ENCODE measurements at places on chromosomes 12 and 14.

- DNase-seq, result no peak
Measured at GRCh38 chr14:102103062-102103695, 16.3 kb upstream of the HSP90AA1 start.

GRCh38 chr14:86540636-86541247 is 1010.8 kb downstream of the FLRT2 start:
- DNase-seq, result no peak

- DNase-seq, result no peak
Measured at GRCh38 chr12:54870617-54871016, 16.3 kb downstream of the MUCL1 start.

- DNase-seq, result no peak
Measured at GRCh38 chr12:125403843-125404242, 338.6 kb downstream of the AACS start.

GRCh38 chr12:5335069-5335468 is 96.8 kb upstream of the NTF3 start:
- DNase-seq, result no peak

- DNase-seq, result no peak
Measured at GRCh38 chr12:128702371-128702770, 121.4 kb downstream of the SLC15A4 start.

- DNase-seq, result no peak
Measured at GRCh38 chr12:102484017-102484416, 3.7 kb upstream of the IGF1 start.

- DNase-seq, result no peak
Measured at GRCh38 chr12:25438638-25439037, 114.4 kb downstream of the LMNTD1 start.

DNA sequence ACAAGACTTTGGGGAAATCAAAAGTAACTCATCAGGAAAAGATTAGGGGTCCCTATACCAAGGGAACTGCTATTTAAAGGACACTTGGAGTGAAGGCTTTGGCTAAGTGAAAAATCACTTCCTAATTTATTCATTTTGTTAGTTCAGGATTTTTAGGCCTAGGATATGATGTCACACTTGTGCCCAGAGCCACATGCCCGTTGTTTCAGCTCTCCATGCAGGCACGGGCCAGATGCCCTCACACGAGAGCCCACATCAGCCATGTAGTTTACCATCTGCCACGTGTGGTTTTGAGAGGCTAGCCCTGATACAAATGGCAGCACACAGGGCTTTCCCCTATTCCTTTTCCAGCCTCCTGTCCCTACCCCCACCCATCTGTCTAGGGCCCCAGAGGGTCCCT is 11.9 kb upstream of the LRP1-AS start:
- DNase-seq, result no peak

- no peak for DNase-seq
Measured at GRCh38 chr12:43214166-43214565, 337.8 kb downstream of the ADAMTS20 start.

DNA sequence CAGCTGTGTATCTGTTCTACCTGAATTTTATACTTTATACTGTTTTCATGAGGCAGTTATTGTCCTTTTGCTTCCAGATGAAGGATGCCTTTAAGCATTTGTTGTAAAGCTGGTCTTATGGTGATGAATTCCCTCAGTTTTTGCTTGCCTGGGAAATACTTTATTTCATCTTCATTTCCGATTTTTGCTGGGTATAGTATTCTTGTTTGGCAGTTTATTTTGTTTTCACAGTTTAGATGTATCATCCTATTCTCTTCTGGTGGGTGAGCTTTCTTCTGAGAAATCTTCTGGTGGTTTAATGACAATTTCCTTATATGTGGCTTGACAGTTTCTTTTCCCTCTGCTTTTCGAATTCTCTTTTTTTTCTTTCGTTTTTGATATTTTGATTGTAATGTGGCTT is 188.1 kb downstream of the NUBPL start:
- no peak for DNase-seq

DNA sequence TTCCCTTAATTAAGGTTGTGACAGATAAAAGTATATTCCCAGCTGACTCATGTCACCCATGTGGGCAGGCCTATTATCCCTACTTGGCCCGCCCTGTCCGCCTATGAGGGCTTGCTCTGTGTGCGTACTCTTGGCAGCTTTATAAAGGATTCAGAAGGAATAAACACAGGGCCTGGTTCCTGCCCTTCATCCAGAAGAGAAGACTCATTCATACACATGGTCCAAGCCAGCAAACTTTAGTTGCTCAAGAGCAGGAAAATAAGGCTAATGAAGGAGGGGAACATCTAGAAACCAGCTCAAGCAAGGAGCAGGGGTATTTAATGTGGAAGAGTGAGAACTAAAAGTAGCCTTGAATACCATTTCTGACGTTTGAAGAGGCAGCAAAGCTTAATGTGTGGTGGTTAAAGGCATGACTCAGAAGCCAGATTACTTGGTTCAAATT is 141.9 kb downstream of the CRADD start:
- no peak for DNase-seq

- DNase-seq, result no peak
Measured at GRCh38 chr12:68479261-68479895, 131.3 kb upstream of the RAP1B start.

DNA sequence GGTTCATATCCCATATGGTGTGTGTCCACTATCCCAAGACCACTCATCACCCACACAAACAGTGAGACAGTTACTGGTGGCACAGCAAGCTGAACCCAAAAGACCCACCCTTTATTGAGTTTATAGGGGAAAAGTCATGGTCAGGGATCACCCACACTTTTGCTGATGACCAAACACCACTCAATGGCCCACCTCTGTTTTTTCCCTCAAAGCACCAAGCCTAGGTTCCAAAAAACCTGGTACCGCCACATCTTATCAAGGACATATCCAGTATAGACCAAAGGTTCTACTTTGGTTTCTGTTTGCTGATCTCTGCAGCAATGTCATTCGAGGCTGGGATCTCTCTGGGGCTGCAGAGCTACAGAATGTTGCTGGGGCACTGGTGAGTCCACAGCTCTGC is 19.7 kb upstream of the OR6S1 start:
- no peak for DNase-seq

- peak; percentile 63 for DNase-seq
Measured at GRCh38 chr12:30988646-30989286, 62.2 kb downstream of the TSPAN11 start.

DNA sequence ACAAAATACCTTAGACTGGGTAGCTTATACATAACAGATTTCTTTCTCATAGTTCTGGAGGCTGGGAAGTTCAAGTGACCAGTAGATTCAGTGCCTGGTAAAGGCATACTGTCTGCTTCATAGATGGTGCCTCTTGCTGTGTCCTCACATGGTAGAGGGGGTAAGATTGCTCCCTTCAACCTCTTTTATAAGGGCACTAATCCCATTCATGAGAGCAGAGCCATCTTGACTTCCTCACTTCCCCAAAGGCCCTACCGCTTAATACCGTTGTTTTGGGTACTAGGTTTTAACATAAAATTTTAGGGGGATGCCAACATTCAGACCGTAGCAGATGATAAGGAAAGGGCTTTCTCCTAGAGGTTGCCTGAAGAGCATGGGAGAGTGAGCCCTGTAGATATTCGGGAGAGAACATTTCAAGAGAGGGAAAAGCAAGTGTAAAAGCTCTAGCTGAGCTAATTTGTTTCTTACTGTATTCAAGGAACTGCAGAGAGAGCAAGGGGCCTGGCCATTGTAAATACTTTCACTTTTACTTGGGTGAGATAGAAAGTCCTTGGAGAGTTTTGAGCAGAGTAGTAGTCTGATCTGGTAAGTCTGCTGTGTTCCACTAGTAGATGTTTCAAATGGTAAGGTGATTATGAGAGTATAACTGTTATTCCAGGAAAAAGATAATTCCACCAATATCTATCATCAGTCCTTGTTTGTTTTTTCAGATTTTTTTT is 27.3 kb downstream of the FRS2 start:
- DNase-seq, result no peak

- no peak for DNase-seq
Measured at GRCh38 chr14:96564389-96564788, 62.2 kb downstream of the PAPOLA start.

DNA sequence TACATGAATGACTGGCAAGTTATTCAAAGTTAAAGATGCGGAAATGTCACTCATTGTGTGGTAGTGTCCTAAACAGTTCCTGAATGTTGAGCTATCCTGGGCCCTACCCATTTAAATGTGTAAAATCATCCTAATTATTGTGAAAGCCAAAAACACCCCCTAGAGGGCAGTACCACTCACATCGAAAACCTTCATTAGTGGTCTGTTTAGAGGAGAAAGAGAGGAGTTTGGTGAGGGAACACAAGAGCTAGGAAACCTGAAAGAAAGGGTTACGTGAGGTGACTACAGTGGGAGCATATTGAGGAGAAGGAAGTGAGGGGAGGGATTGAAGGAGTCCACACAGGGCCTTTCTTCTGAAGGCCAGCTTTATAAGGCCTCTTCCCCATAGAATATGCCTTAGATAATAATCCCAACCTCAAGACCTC is 2.5 kb upstream of the TEP1 start:
- no peak for DNase-seq

- no peak for DNase-seq
Measured at GRCh38 chr14:51205486-51205885, 34.6 kb upstream of the TMX1 start.

- no peak for DNase-seq
Measured at GRCh38 chr12:65653946-65654629, 170.2 kb upstream of the HMGA2 start.

DNA sequence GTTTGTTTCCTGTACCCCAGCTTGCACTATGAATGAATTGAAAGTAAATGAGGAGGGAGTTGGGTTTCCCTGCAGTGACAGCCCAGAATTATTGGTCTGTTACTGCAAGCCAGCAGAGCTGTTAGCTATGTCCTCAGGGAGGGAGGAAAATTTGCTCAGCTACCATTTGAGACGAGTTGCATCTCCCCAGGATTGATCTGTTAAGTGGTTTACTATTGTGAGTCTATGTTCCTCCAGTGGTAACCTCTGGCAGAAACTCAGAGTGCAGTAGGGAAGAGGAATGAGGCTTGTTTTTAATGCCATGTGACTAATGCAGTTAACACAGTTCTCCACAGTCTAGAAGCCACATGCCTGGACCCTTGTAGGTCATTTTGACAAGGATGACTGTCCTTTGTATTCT is 173.9 kb downstream of the SLC15A4 start:
- DNase-seq, result no peak

DNA sequence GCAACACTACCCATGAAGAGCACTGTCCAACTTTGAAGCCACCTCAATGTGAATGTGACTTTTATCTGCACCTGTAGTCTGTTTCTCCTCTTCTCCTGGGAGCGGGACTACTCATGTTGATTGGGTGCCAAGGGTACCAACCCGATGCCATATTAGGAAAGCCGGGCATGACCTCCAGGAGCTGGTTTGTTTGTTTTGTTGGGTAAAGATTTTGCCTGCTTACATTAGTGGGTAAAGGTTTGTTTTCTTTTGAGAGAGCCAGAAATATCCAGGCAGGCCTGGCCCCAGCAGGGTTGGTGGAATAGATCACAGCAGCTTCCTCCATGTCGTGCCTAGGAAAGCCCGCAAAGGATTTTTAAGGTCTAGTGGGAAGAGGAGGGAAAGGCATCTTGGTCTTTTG is 19.7 kb upstream of the ITPK1 start:
- peak; percentile 90 for DNase-seq

GRCh38 chr12:80264386-80264785 is 165.0 kb downstream of the OTOGL start:
- no peak for DNase-seq

GRCh38 chr14:25396128-25396527 is 346.2 kb upstream of the STXBP6 start:
- no peak for DNase-seq

- DNase-seq, result no peak
Measured at GRCh38 chr14:90641615-90642243, 174.5 kb downstream of the TTC7B start.

DNA sequence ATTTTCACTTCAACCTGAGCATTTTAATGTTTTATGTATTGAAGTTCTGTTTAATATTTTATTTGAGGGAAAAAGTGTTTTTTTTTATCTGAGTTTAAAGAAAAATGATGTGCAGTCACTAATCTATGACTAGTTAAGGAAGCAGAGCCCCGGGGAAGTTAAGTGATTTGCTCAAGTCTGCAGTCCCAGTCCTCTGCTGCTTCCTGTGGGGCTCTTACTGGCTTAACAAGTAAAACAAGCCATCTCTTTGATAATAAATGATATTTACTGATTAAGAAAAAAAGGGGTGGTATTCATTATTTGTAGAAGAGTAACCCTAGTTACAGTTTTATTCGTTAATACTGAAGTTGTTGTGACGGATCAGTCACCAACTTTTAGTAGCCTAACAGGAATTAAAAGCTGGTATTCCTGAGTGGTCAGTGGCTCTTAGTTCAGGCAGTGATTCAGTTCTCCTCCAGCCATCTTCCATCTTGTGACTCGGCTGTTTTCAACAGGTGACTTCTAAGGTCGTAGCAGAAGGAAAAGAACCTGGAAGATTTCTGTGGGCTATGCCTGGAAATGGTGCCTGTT is 21.7 kb downstream of the BICDL1 start:
- no peak for DNase-seq

DNA sequence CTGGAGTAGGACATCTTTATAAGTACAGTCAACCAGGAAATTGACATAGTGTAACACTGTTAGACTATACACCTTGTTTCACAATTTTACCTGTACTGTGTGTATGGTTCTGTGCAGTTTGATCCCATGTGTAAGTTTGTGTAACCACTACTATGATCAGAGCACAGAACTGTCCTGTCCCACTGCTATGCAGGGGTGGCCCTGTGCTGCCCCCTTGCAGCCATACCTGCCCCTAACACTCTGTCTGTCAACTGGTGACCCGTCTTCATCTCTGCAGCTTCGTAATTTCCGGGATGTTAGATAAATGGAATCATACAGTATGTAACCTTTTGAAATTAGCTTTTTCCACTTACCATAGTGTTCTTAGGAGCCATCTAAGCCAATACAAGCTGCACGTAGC is 58.7 kb upstream of the RD3L start:
- DNase-seq, result no peak

DNA sequence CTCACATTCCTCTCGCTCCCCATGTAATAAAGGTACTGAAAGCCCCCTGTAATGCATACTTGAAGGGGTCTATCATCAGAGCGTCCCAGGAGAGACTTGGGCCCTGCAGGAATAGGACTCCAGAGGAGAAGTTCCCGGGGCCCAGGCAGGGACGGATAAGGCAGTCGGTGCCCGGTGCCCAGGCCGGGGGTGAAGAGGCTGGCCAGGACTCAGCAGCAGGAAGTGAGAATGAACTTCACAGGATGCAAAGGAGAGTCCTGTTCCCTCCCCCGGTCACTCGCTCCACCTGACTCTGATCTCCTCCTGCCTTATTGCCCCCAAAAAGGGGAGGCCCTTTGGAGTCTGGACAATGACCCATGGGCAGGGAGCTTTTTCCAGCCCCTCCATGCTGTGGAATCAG is 40.2 kb downstream of the LRRC74A start:
- no peak for DNase-seq
